ENCODE measurements at places on chromosomes 3 and 15. TPM values are rescaled to one million over a fixed set of nuclear protein-coding genes. Genes with fewer than 3 reads are reported as not detected.
A peak's percentile ranks its signal among the peaks of the same experiment; 100 is the strongest.

DNA sequence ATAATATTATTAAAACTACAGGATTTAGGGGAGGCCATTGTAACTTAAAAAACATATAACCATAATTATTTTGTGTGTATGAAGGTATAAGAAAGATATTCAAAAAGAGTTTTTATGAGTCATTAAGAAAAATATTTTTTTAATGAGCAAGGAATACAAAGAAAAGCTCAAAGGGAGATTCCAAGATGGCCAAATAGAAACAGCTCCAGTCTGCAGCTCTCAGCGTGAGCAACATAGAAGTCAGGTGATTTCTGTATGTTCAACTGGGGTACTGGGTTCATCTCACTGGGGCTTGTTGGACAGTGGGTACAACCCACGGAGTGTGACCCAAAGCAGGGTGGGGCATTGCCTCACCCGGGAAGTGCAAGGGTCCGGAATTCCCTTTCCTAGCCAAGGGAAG, 336.1 kb downstream of the TBL1XR1 start:
- DNase-seq, result no peak
- no peaks in the 10 kb centered on the region for H3K4me1 ChIP-seq
- no peaks in the 10 kb centered on the region for H3K36me3 ChIP-seq
- H3K27me3 ChIP-seq, result no peaks in the 10 kb centered on the region
- no peak overlapping the region for H3K27ac ChIP-seq

- DNase-seq, result no peak
- no peaks in the 10 kb centered on the region for H3K36me3 ChIP-seq
- H3K4me1 ChIP-seq, result no peaks in the 10 kb centered on the region
- peak overlapping the region; percentile 22 for H3K27ac ChIP-seq
- no peaks in the 10 kb centered on the region for H3K27me3 ChIP-seq
- H3K4me3 ChIP-seq, result no peak overlapping the region
These were observed 5.0 kb upstream of the PTPN9 start for GRCh38 chr15:75584121-75584520.

DNA sequence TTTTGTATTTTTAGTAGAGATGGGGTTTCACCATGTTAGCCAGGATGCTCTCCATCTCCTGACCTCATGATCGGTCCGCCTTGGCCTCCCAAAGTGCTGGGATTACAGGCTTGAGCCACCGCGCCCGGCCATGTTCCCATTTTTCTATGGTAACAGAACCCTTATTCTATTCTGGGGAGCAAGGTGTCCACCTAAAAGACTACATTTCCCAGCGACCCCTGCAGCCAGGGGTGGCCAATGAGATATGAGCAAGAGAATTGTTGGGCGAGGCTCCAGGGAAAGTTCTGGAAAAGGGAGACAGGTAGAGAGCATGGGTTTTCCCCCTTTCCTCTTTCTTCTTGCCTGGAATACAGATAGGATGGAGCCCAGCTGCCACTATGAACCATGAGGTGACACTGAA, 96.9 kb downstream of the LINGO1 start:
- no peaks in the 10 kb centered on the region for H3K4me1 ChIP-seq
- H3K36me3 ChIP-seq, result no peaks in the 10 kb centered on the region
- no peak overlapping the region for H3K27ac ChIP-seq

- no peak overlapping the region for H3K27ac ChIP-seq
- no peaks in the 10 kb centered on the region for H3K36me3 ChIP-seq
- no peak for DNase-seq
- no peaks in the 10 kb centered on the region for H3K4me1 ChIP-seq
These were observed 2.1 kb upstream of the SRPRB start for GRCh38 chr3:133803469-133803868.

DNA sequence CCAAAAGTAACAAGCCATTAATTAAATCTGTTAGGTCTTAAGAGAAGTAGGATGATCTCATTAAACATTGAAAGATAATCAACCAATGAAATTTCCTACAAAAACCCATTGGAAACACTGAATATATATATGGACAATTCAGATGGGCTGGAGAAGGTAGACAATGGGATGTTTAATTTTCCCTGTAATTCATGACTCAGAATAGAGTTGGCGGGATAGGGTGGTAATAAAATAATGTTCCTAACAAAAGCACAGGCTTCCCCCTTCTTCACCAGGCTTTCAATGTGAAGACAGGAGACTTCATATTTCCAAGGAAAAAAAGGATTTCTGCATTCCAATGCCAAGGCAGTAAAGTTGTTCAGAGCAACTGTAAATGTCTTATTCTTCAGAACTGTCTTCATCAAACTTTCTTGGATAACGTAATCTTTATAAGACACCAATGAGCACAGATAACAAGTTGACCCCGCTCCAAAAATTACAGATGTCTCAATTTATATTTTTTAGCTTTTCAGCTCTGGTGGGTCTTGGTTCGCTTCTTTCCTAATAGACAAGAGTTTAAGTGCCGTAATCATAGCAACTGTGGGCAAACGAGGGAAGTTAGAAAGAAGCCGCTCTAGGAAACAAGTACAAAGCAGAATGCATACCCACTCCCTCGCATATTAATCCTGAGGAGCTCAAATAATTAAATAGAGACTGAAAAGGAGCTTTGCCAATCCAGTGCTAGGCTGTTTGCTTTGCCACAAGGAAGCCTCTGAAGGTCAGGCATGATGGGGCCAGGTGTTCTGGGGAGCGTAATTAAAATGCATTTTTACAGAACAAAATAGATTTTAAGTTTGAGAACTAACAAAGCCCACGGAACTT, 377.0 kb downstream of the FOXP1 start:
- no peak overlapping the region for H3K27ac ChIP-seq
- H3K4me3 ChIP-seq, result no peak overlapping the region
- no peaks in the 10 kb centered on the region for H3K36me3 ChIP-seq
- no peaks in the 10 kb centered on the region for H3K27me3 ChIP-seq
- H3K4me1 ChIP-seq, result no peaks in the 10 kb centered on the region

GRCh38 chr3:39189150-39189958, 3.0 kb downstream of the XIRP1 start:
- H3K36me3 ChIP-seq, result no peaks in the 10 kb centered on the region
- DNase-seq, result no peak
- no peaks in the 10 kb centered on the region for H3K4me1 ChIP-seq
- H3K27ac ChIP-seq, result no peak overlapping the region
- H3K4me3 ChIP-seq, result no peak overlapping the region

GRCh38 chr15:58549013-58549784, 117.4 kb downstream of the LIPC start:
- H3K27ac ChIP-seq, result no peak overlapping the region
- H3K4me3 ChIP-seq, result no peak overlapping the region
- H3K36me3 ChIP-seq, result no peaks in the 10 kb centered on the region
- no peaks in the 10 kb centered on the region for H3K27me3 ChIP-seq
- no peaks in the 10 kb centered on the region for H3K4me1 ChIP-seq

GRCh38 chr15:56775641-56776040, 42.3 kb upstream of the ZNF280D start:
- H3K27me3 ChIP-seq, result no peaks in the 10 kb centered on the region
- no peaks in the 10 kb centered on the region for H3K36me3 ChIP-seq
- no peaks in the 10 kb centered on the region for H3K4me1 ChIP-seq
- H3K27ac ChIP-seq, result no peak overlapping the region

GRCh38 chr3:195757438-195757770, 36.6 kb downstream of the MUC20 start:
- no peaks in the 10 kb centered on the region for H3K4me1 ChIP-seq
- H3K27ac ChIP-seq, result no peak overlapping the region

DNA sequence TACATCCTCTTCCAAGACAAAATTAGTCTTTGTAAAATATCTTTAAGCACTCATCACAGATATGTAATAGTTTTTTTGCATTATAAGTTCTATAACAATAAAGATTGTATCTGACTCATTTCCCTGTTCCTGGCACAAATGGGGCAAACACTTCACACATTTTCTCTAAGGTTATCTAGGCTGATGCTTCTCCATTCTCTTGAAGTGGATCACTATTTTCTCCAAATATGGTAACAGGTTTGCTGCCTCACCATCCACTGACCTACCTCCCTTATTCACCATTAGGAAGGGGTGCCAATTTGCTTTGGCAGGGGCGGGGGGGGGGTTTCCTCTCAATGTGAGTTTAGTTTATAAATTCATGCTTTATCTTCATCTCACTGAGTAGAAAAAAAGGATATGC, 767.7 kb upstream of the LMCD1 start:
- H3K27ac ChIP-seq, result no peak overlapping the region
- no peaks in the 10 kb centered on the region for H3K4me1 ChIP-seq
- H3K27me3 ChIP-seq, result no peaks in the 10 kb centered on the region
- no peak overlapping the region for H3K4me3 ChIP-seq
- no peak for DNase-seq
- no peaks in the 10 kb centered on the region for H3K36me3 ChIP-seq

Gene MOBP
- not detected for total RNA-seq

Gene CEMIP
- total RNA-seq, result 1.2 TPM

Gene CHRFAM7A
- total RNA-seq, result 0.59 TPM

Measured in uterus (tissue), 4 donors.